ENCODE measurements at places on chromosomes 13 and 19.

GRCh38 chr13:99626461-99627082 is 125.3 kb downstream of the TM9SF2 start:
- DNase-seq: no peak

GRCh38 chr19:708154-709143 is at the start of gene PALM:
Gene PALM (plus strand): TSS chr19:708935. CDS start chr19:709147, 212 bp downstream.
- no peak for DNase-seq

- DNase-seq: no peak
Measured at GRCh38 chr13:66113882-66114526, 1116.1 kb downstream of the PCDH9 start.

DNA sequence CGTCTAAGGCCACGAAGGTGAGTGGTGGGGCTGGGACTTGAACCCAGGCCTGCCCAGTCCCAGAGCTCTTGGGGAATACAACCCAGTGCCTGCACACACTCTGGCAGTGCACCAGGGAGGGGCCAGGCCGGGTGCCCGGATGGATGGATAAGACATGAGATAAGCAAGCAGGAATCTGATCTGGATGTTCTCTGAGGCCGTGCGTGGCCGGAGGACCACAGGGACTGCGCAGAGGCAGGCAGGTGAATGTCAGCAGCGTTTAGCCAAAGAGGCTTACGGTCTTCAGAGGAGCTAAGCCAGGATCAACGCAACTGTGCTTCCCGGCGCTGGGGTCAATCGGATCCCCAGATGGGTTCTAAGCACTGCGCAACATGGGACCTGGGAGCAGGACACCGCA is 1.5 kb downstream of the ZNF787 start:
- no peak for DNase-seq

DNA sequence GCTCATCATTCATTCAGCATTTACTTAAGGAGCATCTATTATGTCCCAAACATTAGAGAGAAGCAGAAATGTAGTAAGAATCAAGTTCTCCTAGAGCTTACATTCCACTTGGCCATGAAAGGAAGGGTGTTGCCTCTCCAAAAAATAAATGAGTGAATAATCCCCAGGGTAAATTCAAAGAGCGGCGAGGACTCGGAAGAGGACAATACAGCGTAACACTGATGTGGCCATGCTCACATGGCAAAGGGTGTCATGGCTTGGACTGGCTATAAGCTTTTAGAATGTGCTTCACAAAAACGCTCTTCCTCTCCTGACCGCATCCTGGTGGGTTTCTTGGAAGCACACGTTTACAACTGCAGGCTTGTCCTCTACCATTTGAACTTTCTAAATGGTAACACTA is 290.2 kb downstream of the IRS2 start:
- DNase-seq: no peak

GRCh38 chr13:36766295-36766694 is 52.7 kb upstream of the RFXAP start:
- no peak for DNase-seq

GRCh38 chr13:71285700-71286099 is 581.3 kb downstream of the DACH1 start:
- no peak for DNase-seq

- no peak for DNase-seq
Measured at GRCh38 chr19:12935071-12935470, 1.6 kb upstream of the FARSA start.

- no peak for DNase-seq
Measured at GRCh38 chr13:105343134-105343806, 1192.2 kb downstream of the EFNB2 start.

DNA sequence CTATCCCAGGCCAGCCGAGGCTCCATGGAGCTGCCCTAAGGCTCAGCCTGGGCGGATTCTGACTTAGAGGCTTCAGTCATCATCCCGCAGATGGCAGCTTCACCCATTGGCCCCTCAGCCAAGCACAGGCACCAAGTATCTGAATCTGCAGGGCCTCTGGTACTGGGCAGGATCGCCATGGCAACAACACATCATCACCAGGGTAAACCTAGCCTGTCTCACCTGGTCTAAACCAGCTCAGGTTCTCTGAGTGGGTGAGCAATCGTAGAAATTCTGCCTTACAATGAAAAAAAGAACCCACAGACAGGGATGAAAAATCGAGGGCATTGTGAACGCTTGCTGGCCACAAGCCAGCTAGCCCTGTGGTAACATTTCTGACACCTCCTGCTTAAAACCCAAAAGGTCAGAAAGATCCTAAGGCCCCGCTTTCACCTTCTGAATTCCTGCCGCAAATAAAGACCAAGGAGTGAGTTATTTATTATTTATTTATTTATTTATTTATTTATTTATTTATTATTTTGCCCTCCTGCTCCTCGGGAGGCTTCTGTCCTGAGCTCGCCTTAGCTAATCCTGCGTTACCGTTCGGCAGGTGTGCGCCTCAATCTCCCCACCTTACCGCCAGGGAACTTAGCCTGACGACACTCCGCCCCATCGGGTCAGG is 12.0 kb upstream of the CEACAM21 start:
- no peak for DNase-seq

DNA sequence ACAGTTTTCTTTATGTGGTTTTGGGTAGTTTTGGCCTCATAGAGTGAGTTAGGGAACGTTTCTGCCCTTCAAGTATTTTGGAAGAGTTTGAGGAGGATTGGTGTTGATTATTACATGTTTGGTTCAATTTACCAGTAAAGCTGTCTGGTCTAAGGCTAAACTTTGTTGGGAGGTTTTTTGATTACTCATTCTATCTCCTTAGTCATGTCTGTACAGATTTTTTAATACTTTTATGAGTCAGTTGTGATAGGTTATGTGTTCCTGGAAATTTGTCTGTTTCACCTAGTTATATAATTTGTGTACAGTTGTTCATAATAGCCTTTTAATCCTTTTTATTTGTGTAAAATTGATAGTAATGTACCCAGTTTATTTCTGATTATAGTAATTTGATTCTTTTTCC is 20.4 kb downstream of the RNF17 start:
- no peak for DNase-seq

GRCh38 chr13:95123726-95124125 is 177.5 kb downstream of the ABCC4 start:
- no peak for DNase-seq

DNA sequence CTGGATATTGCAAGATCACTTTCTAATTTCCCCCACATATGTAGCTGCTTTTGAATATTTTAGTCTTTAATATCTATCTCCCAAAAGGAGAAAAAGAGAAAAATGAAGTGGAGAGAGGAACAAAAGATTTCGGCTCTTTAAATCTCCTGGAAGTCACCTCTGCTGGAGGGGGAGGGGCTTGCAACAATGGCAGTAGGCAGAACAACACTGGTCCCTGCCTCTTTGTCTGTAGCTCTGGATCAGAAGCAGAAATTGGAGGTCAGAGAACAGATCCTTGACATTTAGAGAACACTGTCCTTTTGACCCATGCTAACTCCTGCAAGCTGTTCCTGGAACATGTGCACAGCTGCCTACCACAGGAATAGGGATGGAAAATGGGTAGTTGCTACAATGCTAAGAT is 86.7 kb upstream of the GPR12 start:
- no peak for DNase-seq

DNA sequence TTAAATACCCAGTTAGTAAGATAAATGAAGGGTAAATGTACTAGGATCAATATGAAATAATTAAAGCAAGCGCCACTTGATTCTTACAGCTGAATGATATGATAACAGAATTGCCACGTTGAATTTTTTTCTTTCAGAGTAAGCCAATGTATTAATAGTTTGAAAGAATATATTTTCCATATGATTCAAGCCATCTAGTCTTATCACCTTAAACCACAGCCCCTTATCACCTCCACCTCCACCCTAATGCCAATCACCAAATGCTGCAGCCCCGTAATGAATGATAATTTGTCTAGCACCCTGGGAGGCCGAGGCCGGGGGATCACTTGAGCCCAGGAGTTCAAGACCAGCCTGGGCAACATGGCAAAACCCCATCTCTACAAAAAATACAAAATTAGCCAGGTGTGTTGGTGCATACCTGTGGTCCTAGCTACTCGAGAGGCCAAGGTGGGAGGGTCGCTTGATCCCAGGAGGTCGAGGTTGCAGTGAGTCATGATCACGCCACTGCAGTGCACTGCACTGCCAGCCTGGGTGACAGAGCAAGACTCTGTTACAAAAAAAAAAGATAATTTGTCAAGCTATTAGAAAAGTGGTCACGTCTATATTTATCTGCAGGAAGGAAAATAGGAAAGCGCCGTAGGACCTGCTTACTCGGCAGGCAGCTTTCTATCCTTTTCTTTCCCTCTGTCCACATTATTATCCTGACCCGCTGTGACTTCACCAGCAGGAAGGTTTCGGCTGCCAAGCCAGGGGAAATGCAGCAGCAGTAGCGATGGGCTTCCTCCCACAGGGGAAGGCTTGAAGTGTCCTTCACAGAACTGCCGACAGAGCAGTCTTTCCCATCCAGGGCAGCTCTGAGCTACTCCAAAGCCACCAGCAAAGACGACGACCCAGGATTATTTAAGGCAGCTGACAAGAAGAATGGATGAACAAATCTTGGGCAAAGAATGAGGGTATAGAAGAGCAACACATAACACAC is 19.7 kb upstream of the CLN5 start:
- no peak for DNase-seq

- no peak for DNase-seq
Measured at GRCh38 chr13:29954082-29955028, 103.9 kb upstream of the UBL3 start.

GRCh38 chr19:703651-704446 is 4.9 kb upstream of the PALM start:
- peak; percentile 71 for DNase-seq

- no peak for DNase-seq
Measured at GRCh38 chr19:2062389-2062729, 11.3 kb upstream of the MKNK2 start.

GRCh38 chr13:28325022-28325421 is 169.9 kb downstream of the FLT1 start:
- DNase-seq: no peak

- DNase-seq: no peak
Measured at GRCh38 chr13:25571237-25571636, 199.5 kb downstream of the ATP8A2 start.

DNA sequence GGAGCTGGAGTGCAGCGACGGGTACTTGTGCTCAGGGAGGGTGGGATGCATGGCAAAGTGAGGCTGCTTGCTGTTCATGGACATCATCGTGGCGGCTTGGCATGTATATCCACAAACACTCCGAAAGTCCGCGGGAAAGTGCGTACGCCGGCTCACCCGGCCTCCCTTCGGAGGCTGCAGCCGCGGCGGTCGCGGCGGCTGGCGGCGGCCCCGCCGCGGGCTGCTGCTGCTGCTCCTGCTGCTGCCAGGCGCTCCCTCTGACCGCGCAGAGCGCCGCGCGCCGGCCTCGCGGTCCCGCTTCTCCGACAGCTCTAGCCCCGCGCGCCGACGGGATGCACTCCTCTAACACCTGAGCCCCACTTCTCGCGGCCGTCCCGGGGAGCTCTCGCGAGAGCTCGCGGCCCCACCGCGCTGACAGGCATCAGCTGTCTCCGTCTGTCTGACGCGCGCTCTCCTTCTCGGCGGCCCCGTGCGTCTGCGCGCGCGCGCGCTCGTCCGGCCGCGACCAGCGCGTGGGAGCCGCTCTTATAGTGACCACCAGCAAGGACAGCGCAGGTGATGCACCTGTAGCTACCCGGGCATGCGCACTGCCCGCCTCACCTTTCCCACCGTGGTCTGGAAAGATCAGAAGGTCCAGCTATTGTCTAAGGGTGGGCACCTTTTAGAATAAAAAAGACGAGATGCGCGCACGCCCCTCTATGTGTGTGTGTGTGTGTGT is at the start of gene POU4F1:
POU4F1 (minus strand) TSS at position 313 of the 718 bp plus-strand sequence; CDS start at position 87, 226 bp downstream.
- no peak for DNase-seq

DNA sequence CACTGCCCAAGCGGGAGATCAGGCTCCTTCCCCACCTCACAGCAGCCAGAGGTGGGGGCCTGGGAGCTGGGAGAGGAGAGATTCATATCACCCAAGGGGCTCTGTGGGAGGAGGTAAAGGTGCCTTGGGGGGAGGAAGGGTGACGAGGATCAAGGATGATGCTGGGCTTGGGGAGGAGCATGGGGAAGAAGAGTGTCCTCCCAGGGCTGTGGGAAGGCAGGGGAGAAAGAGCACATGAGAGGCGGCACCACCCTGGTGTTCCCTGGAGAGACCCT is 82.7 kb downstream of the ANKRD10 start:
- no peak for DNase-seq

DNA sequence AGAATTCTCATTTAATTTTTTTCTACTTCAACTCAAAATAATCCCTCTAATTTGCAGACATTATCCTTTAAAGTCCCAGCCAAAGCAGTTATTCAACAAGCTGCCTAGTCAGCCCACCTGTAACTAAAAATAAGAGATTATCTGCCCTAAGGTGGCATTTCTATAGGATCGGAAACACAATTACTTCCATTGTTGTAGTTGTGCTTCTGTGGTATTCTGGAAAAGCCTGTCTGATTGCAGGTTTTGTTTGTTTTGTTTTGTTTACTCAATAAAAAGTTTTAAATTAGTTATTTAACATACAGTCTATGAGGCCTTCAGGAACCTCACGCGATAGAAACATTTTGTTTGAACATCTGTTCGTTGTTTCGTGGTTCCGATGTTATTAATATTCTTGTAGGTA is 101.0 kb downstream of the ZIC5 start:
- DNase-seq: no peak

DNA sequence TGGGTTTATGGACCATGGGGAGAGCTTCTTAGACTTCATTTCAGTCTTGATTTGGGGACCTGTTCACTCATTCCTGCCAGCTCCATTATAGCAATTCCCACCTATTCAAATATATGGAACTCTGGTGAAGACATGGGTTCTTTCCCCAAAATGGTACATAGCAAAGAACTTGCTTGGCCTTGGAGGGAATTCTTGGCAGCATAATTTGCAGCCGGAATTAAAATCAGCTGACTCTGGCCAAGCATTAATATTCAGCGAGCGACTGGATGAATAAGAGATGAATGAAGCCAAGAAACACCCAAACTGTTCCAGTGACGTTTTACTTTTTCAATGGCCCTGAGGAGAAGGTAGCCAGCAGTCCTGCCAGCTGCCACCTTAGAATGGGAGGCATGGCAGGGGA is 88.4 kb upstream of the SOX1 start:
- DNase-seq: no peak

GRCh38 chr13:32430018-32430747 is 2.3 kb upstream of the N4BP2L1 start:
- no peak for DNase-seq

- DNase-seq: no peak
Measured at GRCh38 chr13:68078874-68079273, 848.7 kb upstream of the PCDH9 start.
